Pons (tissue), 1 donor: ENCODE measurements at places on chromosomes 4 and X.
A peak's percentile ranks its signal among the peaks of the same experiment; 100 is the strongest.

- DNase-seq = no peak
These were observed 56.1 kb downstream of the TRIML2 start for GRCh38 chr4:188053302-188053701.

- no peak for DNase-seq
These were observed 85.1 kb downstream of the PDLIM5 start for GRCh38 chr4:94536649-94537469.

- no peak for DNase-seq
These were observed 5.3 kb downstream of the NAT8L start for GRCh38 chr4:2064276-2064991.

DNA sequence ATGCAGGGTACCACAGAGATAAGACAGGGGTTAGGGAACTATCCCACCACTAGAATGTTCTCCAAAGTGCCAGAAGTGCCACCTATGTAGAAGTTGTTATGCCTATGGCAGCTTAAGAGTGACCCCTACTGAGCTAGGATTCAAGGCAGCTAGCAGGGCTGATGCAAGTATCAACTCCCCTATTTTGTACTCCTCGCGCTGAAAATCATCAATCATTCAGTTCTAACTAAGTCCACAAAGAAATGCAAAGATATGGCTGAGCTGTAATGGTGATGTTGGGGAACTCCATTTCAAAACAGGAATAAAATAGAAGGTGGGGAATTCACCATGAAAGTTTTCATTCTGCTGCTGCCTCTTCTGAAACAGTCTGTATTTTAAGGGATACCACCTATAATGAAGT is 13.8 kb downstream of the ACSL4 start:
- no peak for DNase-seq

GRCh38 chrX:150157291-150157690 is 205.8 kb upstream of the MAMLD1 start:
- no peak for DNase-seq

DNA sequence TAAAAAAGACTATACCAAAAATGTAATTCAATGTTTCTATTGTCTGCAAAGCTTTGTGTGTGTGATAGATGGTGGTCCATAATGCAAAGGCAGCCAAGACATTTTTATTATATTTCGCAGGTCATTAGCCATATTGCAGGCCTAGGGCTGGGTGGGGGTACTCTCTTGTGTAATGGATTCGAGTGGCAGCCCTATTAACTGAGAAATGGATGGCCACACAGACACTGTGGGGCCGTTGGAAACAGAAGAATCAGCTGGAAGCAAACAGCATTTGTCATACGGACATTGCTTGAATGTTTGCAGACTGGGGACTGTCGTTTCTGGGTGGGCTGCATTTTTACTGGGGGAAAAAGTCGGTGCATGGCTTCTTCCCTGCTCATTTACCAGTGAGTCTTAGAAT is 101.4 kb downstream of the GPR143 start:
- DNase-seq = no peak

- DNase-seq = peak; percentile 45
These were observed 691 bp upstream of the USP46 start for GRCh38 chr4:52659722-52660261.
